ENCODE measurements at places on chromosomes 4 and X.

DNA sequence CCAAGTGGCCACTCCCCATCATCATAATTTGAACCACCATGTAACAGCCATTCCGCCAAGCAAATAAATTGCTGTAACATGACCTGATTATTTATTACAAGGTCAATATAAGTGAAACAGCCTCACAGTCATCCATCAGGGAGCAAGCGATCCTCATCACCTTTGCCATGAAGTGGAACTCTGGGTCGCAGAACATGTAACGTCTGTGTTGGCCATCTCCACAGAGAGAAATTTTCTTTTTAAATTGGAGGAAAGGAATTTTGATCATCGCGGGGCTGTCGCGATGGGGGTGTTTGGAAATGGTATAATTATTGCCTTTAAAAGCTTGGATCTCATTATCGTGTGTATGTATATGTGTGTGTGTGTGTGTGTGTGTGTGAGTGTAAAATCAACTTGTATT is 90.2 kb downstream of the SHOX start:
- no peak for DNase-seq

DNA sequence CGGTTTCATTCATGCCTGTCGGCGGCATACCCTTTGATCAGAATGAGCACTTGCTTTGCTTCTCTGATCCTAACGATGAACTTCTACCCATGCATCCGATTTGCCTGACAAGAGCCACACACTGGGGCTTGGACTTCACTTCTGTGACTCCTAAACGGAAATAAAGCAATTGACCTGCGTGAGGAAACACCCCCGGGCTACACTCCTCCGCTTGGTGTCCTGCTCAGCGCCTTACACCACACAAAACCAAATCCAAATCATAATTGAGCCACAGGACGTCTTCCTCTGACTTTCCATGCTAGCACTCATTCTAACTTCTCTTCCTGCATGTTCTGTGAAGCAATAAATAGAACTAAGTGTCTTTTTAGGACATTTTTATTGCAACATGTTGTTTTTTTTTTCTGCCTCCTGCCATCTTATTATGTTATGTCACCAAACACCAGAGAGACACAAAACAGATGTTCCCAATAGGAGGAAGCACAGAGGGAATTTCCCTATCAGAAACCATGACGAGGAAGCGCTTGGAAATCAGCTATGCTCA is 110.8 kb upstream of the FAM9B start:
- DNase-seq, result no peak

DNA sequence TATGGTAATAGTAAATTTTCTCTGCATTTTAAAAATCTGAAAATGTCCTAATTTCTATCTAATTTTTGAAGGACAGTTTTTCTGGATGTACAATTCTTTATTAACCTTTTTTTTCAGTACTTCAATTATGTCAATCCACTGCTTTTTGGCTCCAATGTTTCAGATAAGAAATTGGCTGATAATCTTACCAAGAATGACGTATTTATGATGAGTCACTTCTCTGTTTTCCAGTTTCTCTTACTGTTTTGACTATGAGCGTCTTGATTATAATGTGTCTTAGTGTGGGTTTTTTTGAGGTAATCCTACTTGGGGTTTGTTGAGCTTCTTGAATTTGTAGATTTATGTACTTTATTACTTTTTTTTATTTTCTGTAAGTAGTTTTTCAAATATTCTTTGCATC is 47.2 kb downstream of the UGT2B11 start:
- no peak for DNase-seq

DNA sequence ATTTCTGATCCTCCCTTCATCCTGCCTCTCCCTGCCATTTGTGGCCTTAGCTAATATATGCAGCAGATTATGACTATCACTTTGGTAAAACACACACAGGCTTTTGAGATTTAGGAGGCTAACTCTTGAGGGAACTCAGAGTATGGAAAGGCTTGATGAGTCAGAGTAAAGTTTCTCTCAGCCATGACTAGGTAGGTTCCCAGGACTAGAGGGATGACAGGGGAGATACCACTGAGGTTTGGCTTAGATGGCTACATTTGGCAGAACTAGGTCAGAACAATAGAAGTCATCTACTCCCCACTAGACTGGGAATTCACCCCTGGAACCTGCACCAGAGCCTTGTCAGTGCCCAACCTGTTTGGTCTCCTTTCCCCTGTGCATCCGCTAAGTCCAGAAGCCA is 585.7 kb downstream of the TLL1 start:
- no peak for DNase-seq

- DNase-seq, result no peak
Measured at GRCh38 chrX:111742018-111742417, 61.0 kb downstream of the ALG13 start.

- DNase-seq, result peak; percentile 25
Measured at GRCh38 chrX:12901486-12901885, 4.9 kb upstream of the TLR8 start.

GRCh38 chr4:81225252-81225651 is 10.2 kb upstream of the PRKG2 start:
- no peak for DNase-seq

DNA sequence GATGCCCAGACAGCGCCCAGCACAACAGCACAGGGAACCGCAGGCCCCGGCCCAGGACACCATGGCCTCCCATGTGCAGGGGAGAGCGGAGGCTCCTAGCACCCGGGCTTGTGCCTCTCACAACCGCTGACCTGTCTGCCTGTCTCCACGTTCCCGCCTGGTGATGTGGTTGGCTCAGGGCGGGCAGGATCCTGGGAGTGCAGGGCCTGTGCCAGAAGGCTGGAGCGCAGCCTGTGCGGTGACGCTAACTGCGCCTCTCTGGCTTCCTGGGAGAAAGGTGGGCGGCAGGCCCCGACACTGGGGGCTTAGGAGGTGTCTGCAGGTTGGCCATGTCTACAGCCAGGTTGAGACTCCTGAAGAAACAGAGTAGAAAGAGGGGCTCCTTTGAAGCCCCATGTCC is 48.7 kb downstream of the CPZ start:
- DNase-seq, result no peak

DNA sequence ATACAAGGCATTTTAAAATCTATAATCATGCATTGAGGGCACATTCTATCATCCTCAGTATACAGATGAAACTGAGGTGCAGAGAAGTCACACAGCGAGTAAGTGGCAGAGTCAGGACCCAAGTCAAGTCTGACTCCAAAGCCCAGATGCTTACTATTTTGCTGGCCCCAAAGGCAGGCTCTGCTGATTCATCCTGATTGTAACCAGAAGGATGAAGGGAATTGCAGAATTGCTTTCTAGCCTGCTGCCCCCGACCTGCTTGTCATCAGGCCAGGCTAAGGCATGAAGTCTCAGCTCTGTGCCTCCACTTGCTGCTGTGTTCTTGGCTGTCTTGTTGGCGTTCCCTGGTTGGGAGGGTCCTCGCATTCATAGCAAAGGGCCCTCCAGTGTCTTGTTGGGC is 62.7 kb downstream of the SLC9A6 start:
- no peak for DNase-seq

DNA sequence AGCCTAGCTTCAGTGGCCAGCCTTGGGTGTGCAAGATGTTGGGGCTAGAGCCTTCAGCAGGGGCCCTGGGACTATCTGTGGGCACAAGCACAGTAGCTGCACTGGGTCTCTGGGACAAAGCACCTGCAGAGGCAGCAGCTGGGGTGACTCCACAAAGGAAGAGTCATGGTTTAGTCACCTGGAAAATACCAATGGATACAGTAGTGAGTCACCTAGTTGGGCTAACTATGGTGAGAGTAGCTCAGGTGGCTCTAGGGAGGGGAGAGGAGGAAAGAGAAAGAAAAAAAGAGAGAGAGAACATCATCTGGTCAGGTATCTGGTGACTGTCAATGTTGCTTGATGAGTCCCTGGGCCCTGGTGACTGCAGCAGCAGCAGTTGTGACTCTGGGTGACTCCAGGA is 72.9 kb upstream of the SPIN4 start:
- DNase-seq, result no peak

GRCh38 chr4:25769251-25769650 is 93.5 kb downstream of the SEL1L3 start:
- DNase-seq, result no peak

DNA sequence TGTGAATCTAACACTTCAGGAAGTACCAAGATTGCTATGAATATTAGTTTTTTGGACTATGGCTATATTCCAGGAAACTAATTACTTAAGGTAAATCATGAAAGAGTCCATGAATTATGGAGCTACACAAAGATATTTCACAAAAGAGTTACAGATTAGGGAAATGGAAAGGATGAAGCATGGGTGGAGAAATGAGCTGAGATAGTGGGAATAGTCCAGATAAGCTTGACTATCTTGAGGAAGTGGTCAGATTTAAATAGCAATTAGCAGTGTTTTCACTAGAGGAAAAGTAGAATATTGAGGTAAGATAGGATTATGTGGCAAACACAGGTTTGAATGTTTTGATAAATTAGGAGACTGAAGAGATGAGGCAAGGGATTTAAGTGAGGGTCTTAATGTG is 42.1 kb upstream of the C1GALT1C1 start:
- DNase-seq, result no peak

- no peak for DNase-seq
Measured at GRCh38 chr4:177376024-177376423, 66.2 kb downstream of the AGA start.

GRCh38 chrX:119325456-119325855 is 73.7 kb upstream of the SLC25A43 start:
- no peak for DNase-seq

DNA sequence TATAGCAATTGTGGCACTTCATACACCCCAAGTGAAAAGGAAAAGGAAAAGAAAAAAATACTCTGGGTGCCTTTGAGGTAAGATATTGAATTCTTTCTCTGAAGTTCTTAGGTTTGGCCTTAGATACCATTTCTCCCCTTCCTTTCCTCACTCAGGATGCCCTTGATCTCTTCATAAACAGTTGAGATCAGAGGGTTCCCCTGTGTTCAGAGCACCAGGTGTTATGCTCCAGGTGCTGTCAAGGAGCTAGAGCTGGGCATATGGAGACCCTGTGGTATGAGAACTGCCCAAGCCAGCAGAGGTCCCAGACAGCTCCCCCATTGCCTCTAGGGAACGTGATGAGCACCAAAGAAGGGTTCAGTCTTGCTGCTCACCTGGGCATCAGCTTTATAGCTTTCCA is 17.1 kb upstream of the CD40LG start:
- no peak for DNase-seq

- peak; percentile 47 for DNase-seq
Measured at GRCh38 chrX:12791257-12792228, at the start of gene PRPS2. TSS of gene PRPS2 (plus strand) at chrX:12791412. CDS start at chrX:12791498, 86 bp downstream.

DNA sequence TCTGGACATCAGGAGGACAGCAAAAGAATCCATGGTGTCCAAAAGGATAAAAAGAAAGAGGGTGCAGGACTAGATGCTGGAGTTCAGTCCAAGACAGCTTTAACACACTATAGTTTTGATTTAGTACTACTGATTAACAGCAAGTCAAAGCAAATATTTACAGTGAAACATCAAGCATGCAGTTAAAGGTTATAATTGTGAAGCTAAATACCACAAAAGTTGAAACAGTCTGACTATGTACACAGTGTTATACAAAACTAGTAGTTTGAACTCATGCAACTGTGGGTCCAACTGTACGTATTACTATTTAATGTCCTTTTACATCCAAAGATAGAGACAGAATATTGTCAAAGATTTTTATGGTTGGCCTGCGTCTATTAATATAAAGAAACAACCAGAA is 57.6 kb downstream of the CHIC2 start:
- no peak for DNase-seq

DNA sequence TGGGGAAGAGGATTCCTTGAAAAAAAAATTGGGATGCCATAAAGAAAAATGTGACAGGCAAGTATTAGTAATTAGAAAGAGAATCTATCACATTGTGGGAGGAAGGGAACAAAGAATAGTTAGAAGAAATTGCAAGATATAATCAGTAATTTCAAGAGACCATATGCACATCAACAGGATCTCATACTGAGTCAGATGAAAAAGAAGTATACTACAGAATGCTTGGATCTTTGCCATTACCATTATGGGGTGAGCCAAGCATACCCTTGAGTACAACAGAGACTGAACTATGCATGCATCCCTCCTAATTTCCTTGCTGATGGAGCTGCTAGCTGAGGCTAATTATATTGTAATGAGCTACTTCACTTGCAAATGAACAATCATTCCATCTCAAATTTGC is 287.6 kb downstream of the PAPSS1 start:
- DNase-seq, result no peak

DNA sequence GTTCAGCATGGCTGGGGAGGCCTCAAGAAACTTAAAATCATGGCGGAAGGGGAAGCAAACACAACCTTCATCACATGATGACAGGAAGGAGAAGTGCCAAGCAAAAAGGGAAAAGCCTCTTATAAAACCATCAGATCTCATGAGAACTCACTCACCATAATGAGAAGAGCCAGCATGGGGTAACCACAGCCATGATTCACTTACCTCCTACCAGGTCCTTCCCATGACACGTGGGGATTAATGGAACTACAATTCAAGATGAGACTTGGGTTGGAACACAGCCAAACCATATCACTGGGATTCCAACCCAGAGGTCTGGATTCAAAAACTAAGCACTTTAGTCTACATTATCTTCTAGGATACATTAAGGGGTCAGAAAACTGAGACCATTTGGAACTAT is 609.6 kb upstream of the SPANXN1 start:
- no peak for DNase-seq

DNA sequence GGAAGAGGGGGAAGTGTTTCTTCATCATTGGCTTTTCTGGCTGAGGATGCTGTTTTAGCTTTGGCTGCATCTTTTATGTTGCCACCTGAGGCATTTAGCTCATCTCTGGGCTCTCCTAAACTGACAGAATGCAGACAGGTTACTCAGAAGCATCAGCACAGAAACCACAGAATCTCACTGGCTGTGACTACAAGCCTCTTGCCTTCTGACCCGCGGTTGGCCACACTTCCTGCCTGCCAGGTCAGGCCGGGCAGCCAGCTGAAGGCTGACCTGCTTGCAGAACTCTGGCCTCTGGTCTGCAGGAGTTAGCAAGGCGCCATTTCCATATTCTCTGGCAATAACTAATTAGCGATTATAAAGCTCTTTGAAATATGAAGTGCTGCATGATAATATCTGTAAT is 366.5 kb downstream of the MID1IP1 start:
- no peak for DNase-seq

DNA sequence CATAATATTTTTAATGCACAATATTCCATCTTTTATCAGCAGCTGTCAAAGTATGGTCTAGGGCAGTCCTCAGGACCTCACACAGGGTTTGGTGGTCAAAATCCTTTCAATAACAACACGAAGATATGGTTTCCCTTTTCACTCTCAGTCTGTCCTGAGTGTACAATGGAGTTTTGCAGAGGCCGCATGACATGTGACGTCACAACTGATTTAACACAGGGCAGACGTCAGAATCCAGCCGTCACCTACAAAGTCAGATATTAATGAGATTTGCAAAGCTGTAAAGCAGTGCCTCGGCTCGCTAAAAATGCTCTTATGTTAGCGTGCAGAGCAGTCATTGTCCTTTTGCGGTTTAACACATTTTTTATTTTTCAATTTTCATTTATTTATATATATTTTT is 12.5 kb downstream of the ABLIM2 start:
- no peak for DNase-seq

- DNase-seq, result no peak
Measured at GRCh38 chr4:13527981-13528820, 16.1 kb downstream of the NKX3-2 start.

Data from T-helper 22 cell (primary cell).